Stimulated activated naive CD8-positive, alpha-beta T cell treated with anti-CD3 and anti-CD28 coated beads, Interleukin-15, Interleukin-2, amounts not matched to agents 100 U/mL and 50 U/mL, for 24 hours (primary cell): ENCODE measurements at places on chromosomes 1 and 21.
A peak's percentile ranks its signal among the peaks of the same experiment; 100 is the strongest.

DNA sequence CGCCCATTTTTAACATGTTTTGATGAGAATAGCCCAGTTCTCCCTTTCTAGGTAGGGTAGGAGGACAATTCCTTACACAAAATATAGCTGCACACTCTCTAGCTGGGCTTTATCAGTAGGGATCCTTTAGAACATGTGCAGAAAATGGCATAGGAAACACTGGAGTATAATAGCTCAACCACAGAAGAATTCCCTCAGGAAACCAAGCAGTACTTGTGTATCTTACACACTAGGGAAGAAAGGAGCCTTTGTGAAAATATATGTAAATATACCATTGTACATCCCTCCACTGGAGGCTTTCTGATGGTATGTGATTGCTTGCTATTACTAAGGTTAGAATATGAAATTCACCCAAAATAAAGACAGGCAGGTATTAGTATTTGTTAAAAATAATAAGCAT lies 153.5 kb downstream of the LRRC40 start:
- no peak for DNase-seq

DNA sequence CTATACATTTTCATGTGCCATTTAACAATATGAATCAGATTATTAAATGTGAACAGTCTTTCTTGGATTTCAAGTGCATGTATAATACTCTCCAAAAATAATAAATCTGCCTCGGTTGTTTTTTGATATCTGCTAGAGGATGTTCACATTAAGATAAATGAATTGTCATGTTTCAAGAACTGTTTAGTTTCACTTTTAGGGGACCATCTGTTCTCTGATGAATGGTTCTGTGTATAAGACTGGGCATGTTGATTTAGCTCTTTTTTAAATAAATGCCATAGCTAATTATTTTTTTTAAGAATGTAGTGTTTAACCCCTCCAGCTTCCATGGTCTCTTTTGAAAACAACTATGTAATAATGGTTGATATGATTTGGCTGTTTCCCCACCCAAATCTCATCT lies 1245.1 kb upstream of the ADGRL4 start:
- DNase-seq, result no peak

GRCh38 chr1:35557118-35557610 lies at the start of gene KIAA0319L:
KIAA0319L (minus strand) TSS chr1:35557403; CDS start chr1:35554491, 2,912 bp downstream.
- peak; percentile 83 for DNase-seq

DNA sequence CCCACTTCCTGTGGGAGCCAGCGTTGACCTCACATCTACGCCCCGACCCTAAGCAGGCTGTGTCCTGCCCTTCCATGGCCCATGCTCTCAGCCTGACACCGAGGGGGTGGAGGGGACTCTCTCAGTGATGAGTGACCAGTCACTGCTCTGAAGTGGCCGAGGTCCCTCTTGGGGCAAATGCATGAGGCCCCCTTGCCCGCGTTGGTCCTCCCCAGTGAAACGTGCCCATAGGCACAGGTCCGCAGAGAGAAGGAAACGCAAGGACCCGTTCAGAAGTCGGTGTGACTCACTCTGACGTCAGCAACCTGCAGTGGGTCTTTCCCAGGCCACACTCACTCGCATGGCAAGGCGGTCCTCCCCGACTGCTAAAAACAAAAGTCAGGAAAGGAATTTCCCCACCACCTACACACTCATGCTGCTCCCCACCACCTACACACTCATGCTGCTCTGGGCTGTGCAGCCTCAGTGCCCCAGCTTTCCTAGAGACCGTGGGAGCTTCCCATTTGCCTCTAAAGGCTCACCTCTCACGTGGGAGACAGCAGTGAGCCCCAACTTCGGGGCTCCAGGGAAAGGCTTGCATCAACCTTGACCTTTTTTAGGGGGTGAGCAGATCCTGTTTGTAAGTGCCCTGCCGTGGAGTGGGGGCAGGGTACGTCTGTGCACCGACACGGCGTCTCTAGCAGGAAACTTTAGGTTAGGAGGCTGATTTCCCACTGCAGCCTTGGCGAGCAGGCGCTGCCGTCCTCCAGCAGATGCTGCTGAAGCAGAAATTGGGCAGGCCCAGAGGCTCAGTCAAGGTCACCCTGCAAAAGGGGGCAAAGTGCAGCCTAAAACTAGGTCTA lies 11.4 kb downstream of the UBASH3A start:
- peak; percentile 94 for DNase-seq

GRCh38 chr21:31714741-31715365 lies 17.1 kb downstream of the SCAF4 start:
- DNase-seq, result no peak

GRCh38 chr21:25831300-25831960 lies 96.7 kb downstream of the GABPA start:
- no peak for DNase-seq

DNA sequence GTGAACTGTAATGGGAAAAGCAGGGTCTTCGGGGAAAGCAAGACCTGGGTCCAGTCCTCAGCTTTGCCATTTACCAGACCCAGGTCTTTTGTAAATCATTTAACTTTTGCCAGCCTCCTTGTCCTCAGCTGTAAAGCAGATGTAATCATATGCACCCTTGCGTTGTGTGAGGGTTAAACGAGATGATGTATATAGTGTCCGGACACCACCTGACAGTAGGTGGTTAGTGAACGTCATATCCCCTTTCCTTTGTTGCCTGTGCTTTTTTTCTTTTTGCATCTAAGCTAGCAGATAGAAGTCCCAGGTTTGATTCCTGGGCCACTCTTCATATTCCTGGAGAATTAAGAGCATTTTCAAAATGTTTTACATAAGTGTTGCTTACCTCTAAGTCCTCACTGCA lies 28.5 kb downstream of the IL12RB2 start:
- no peak for DNase-seq

GRCh38 chr21:44601596-44602462 lies 1.4 kb downstream of the KRTAP10-7 start:
- no peak for DNase-seq

DNA sequence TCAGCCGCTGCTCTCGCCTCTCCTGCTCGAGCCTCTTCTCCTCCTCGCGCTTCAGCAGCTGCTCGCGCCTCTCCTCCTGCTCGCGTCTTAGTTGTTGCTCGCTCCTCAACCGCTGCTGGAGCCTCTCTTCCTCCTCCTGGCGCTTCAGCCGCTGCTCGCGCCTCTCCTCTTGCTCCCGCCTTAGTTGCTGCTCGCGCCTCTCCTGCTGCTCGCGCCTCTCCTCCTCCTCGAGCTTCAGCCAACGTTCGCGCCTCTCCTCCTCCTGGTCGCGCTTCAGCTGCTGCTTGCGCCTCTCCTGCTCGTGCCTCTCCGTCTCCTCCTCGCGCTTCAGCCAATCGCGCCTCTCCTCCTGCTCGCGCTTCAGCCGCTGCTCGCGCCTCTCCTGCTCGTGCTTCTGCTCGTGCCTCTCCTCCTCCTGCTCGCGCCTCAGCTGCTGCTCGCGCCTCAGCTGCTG lies 3.7 kb downstream of the TCHH start:
- DNase-seq, result no peak

GRCh38 chr21:35465741-35466140 lies 416.6 kb upstream of the RUNX1 start:
- no peak for DNase-seq

GRCh38 chr1:114003431-114003830 lies 24.2 kb downstream of the OLFML3 start:
- DNase-seq, result no peak

GRCh38 chr1:147077936-147078605 lies 94.2 kb downstream of the PRKAB2 start:
- no peak for DNase-seq

DNA sequence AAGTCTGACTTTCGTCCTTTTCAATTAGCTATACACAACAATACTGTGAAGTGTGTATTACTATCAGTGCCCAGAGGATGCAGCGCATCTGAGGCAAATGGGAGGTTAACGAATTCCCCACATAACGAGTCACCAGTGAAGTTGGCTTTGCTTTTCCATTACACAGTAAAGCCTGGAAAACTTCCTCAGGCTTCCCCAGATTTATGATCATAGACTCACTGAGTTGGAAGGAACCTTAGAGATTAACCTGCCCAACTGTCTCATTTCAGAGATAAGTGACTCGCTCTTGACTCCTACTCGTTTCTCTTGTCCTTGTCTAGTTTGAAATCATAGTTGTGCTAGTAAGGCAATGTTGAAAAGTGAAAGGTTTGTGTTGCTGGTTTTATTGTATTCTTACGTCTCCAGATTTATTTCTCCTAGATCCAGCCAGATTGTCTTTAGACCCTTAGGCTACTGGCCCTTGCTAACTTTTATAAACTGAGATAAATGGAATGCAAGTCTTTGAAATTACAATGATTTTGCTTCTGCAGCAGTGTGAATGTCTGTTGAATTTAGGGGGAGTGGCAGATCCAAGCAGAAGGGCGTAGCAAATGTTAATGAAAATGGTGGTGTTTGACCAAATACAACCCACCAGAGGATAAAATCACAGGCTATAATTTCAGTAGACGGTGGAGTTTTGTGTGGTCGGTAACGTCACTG lies 17.3 kb downstream of the S1PR1 start:
- DNase-seq, result no peak

DNA sequence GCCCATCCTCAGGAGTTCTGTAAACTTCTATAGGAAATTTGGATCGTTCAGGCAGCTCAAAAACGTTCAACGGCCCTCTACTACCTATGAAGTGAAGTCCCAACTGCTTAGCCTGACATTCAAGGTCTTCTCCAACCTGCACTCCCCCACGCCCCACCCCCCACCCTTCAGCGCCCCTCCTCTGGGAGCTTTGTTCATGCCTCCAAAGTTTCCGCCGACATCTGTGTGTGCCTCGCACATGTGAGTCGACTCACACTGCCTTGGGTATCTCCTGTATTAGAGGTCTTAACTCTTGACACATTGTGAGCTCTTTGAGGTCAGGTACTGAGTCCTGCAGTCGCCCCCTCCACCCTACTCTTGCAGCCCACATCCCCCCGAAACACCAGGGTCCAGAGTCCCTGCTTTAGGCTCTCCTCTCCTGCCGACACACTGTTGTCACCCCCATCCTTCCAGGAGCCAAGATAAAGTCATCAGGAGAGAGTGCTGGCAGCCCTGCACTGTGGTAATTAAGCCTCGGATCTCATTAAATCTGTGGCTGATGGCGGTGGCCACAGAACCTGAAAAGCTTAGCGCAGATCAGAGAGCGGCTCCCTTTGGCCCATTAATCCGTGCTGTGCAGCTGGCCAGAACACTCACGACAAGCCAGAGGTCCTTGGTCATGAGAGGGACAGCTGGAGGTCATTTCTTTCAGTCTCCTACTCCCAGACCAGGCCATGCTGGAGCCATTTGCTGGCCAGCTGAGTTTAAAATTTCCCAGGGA lies 1.4 kb upstream of the PAFAH2 start:
- DNase-seq, result no peak

DNA sequence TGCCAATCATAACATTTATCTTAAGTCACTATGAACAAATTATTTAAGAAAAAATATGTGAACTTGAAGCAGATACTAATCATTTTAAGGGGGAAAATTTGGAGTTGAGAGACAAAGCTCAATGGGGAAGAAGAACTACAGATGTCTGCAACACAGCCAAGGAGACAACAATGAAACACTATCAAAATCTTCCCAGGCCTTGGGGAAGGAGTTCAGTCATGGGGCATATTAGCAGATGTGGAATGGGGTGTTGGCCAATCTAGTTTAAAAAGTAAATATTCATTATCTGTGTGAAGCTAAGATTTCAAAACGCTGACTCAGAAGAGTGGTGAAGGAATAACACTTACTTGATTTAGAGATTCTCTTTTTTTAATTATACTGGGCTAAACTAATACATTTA lies 671.6 kb upstream of the ZP4 start:
- no peak for DNase-seq

- no peak for DNase-seq
Observed at GRCh38 chr1:185104083-185104482, 52.7 kb downstream of the TRMT1L start.

- no peak for DNase-seq
Observed at GRCh38 chr1:220914283-220915116, 35.3 kb downstream of the HLX start.

DNA sequence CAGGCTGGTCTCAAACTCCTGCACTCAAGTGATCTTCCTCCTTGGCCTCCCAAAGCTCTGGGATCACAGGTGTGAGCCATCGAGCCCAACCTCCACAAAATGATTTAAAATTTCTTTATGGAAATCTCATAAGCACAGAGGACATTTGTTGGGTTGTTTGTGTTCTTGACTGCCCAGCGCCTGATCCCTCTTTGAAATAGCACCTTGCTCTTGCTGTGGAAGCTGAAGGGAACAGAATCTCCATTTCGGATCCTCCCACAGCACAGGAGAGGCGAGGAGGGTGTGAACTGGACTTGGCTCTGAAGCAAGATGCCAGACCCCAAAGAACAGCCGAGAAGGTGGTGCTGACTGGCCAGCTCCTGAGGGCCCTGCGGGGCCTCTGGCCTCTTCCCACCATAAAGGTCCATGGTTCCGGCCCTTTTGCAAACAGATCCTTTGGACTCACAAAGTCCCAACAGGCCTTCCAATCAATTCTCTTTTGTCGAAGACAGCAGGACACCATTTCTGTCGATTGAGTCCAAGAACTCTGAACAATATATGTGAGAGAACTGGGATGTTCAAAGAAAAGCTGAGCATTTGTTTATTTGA lies 45.6 kb upstream of the COA6 start:
- DNase-seq, result no peak

- no peak for DNase-seq
Observed at GRCh38 chr1:98088381-98088780, 167.5 kb upstream of the DPYD start.

DNA sequence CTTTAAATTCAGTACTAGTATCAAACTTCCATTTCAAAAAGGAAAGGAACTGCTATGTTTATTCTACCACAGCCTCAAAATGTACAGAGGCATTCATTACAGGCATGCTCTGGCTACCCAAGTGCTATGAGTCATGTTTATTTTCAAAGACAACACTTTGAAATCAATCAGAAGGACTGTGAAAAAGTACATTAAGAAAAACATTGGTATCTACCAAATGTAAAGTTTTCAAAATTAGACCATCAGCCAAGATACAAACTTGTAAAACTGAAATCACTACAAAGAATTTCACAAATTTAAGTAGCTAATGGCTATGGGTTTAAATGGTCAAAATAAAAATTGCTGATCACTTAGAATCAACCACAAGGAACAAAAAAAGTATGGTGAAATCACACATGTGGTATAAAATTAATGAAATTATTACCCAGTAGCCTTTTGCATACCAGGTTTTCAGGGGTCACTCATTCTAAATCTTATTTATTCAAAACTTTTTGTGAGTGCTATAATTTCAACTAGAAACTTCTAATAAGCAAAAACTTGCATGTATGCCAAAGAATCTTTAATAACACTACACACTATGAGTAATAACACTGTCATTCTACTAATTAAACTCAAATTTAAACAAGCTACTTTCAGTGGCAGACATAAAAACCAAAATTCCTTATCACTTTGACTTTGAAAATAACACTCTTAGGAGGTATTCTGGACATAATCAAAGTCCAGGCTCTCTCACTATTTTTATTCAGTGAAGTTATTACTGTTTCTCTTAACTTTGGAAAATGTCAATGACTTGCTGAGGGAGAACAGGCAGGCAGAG lies 49.2 kb downstream of the ENAH start:
- no peak for DNase-seq

DNA sequence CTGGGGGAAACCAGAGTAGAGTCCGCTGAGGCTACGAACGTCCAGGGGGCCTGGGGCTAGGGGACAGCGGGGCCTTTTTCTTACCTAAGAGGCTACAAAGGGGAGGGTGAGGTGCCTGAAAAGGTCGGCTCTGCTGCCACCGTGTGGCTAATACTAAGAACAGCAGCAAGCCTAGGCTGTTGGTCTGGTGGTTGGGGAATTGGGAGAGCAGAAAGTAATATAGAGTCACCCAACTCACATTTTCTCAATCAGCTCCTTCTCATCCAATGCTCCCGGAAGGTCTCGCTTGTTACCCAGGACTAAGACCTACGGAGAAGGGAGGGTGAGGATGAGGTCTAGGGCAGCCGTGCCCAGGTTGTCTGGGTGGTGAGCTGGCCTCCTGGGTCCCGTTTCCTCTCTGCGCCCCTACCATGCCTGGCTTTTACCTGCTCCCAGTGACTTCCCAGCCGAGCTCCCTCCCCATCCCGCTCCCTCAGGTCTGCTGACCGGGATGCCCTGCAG lies 9.3 kb downstream of the ARL8A start:
- DNase-seq, result peak; percentile 50
